Activated naive CD4-positive, alpha-beta T cell treated with Interleukin-2 at 50 U/mL for 16 hours (primary cell): ENCODE measurements at places on chromosomes 3 and 15.

DNA sequence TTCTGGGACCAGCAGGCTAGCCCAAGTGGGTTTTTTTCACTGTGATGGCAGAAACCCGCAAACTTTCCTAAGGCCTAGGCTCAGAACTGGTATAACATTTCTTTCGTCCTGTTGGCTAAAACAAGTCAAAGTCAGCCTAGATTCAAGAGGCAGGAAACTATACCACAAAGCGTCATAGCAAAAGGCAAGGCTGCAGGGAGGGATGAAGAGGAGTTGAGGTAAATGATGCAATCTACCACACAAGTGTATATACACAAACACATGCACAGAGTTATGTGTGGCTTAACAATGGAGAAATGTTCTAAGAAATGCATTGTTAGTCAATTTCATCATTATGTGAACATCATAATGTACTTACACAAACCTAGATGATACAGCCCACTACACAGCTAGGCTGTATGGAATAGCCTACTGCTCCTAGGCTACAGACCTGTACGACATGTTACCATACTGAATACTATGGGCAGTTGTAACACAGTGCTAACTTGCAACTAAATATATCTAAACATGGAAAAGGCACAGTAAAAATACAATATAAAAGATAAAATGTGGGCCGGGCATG lies 225.6 kb downstream of the TBL1XR1 start:
- no peak for DNase-seq

DNA sequence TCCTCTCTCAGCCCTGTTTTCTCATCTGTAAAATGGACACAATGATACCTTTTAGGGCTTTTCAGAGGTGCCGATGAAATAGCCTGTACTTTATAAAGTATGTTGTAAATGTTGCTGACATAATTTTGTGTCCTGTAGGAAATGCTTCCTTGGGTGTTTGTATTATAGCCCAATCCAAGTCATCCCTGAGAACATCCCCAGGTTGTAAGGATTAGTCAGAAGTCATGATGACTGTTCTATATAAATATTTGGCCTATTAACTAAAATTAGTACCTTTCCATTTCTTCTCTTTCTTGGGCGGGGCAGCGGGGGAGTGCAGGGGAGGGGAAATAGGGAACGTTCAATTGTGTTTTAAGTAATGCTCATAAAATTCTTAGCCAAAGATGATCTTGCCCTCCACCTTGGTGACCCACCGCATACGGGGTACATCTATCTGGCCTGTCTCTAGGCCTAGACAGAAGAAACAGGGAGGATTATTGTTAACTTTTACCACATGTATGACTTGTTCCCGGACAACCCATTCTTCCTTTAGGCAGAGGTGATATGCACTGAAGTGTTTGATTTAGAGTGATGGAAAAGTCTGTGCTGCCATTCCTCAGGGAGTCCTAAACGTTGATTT lies 120.7 kb downstream of the VGLL4 start:
- DNase-seq: no peak

DNA sequence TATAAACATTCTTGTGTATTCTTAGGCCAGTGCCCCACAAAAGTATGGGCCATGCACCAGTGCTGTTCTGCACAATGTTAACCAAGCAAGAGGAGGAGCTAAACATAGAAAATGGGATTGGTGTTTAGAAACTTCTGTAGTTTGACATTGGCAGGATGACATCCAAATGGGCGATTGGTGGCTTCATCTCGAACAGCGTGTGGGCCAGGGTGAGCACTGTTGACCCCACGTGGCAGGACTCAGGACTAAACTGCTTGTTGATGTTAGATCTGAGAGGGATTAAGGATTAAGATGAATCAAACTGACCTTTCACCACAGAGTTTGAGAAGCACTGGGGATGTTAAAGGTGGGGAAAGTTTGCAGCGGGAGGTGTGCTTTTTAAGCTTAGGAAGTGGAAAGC lies 31.9 kb downstream of the ZNF710 start:
- no peak for DNase-seq

DNA sequence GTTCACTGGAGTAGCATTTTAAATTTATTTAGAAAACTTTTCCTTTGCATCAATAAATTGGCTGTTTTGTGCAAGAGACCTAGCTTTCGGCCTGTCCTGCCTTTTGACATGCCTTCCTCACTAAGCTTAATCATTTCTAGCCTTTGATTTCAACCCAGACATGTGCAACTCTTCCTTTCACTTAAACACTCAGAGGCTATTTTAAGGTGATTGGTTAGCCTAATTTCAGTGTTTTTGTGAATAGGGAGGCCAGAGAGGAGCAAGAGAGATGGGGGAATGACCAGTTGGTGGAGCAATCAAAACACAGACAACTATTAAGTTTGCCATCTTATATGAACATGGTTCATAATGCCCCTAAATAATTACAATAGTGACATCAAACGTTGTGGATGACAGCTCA lies 333.4 kb downstream of the SLC9A9 start:
- DNase-seq: no peak

GRCh38 chr3:31289584-31289983 lies 243.1 kb upstream of the STT3B start:
- no peak for DNase-seq

DNA sequence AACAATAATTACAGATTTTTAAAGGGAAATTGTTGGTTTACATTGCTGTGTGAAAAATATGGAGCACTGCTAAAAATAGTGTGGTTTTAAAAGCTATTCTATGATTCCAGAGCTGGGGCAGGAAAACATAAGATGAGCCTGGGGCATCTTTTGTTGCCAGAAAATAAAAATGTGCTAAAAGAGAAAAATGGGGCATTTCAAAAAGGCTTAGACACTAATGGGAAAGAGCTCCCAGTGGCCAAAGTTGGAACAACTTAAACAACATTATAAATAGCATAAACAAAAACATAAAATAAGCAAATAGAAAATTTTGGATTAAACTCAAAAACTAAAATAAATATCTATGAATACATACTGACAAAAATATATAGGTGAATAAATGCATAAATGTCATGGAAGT lies 478.9 kb downstream of the NLGN1 start:
- DNase-seq: no peak
